ENCODE measurements at places on chromosomes 7 and 10.

DNA sequence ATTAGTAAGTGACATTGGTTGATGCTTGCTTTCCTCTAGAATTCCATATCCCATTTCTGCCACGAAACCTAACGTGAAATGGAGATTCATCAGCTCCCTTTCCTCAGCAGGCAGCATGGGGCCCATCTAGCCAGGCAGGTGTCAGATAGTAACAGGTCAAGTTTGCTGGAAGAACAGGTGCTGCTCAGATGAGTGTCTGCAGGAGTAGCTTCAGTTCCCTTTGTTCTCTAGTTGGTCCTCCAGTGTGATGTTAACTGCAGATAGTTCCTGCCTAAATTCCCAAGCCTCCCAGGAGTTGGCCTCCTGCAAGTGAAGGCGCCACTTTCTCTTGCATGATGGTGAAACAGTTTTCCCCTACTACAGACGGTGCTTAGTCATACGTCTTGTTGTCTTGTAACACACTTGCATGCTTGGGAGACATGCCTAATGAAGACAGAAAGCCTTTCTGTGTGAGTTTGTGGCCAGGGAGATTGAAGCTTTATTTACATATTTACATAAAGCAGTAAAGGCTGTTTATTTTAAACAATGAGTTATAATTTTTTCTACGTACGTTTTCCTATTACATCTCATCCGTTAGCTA is 175.4 kb downstream of the CHN2 start:
- DNase-seq, result no peak

GRCh38 chr10:74432841-74433594 is 282.0 kb downstream of the ADK start:
- no peak for DNase-seq

DNA sequence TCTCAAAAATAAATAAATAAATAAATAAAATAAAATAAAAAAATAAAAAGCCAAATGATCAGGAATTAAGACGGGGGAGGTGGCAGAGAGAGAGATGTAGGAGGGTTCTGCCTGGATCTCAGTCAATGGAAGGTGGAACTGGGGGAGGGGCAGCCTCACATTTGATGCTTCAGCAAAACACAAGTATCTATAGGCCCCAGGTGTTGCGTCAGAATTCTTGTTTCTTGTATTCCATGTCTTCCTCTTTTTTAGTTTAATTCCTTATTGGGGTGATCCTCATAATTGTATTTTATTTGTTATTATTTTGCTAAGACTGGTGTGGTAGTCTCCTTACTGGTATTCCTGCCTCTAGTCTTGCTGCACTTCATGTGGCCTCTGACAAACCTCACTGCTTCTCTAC is 41.4 kb upstream of the SMARCD3 start:
- DNase-seq, result no peak

DNA sequence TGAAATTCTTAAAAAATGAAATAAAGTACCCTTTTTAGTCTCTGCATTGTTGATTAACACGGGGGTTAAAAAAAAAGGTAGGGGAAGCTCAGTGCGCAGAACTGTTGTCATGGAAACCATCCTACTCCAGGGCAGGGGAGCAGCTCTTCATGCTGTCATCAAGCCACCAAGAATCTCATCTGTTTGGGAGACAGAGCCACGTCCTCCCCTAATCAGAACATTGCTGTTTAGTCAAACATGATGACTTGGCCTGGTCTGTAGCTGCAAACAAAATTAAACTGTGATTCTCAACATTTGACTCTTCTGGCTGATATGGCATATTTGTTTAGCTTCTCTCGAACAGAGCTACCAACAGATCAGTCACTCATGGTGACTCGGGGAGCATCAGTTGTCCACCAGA is 254.4 kb upstream of the KLF14 start:
- DNase-seq, result no peak

DNA sequence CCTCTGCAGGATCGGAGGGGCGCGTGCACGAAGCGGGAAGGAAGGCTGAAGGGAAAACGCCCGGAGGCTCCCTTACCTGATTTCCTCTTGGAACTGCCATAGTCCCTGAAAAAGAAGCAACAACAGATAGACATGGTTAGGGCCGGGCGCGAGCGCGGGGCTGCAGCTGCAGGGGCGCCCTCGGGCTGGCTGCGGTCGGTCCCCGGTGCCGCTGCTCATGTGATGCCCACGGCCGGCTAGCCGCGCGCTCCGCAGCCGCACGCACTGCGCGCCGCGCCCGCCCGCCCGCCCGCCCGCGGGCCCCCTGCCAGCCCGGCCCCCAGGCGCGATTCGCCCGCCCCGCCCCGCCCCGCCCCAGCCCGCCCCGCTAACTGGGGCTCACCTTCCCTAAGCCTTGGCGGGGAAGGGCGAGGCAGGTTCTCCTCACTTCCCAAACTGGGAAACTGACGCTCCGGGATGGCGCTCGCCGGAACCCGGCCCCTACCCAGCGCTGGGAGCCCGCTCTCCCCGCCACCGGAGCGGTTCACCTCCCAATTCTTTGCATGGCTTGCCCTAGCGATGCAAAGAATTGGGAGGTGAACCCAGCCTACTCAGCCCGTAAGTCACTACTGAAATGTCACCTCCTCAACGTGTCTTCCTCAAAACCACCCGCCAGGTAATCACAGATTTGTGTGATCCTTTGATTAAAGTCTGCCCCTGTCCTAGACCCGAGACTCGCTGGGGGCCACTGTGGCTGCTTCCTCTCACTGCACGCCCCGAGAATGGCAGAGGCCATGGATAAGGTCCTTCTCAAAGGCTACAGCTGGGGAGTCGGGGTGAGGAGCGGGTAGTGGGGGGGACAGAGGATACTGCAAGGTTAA is 162.2 kb downstream of the SH3PXD2A start:
- no peak for DNase-seq

GRCh38 chr7:291373-292092 is 1.6 kb downstream of the FOXL3 start:
- no peak for DNase-seq

DNA sequence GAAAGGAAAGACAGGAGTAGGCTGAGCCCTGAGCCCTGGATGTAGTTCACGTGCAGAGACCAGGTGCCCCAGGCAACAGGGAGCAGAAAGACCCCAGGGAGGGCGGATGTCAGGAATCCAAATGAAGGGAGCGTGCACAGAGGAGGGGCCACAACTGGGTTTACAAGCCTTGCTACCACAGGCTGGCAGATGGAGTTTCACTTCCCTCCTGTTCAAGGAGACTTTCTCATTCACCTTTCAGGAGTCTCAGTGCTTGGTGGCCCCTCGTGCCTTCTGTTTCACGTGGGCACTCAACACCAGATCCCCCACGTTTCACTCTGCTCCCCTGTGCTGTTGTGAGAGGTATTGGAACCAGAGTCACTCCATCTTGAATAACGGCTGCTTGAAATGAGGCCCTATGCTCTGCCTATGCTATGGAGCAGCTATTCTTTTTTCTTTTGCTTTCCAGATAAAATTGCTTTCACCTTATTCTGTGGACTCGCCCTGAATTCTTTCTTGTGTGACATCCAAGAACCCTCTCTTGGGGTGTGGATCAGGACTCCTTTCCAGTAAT is 601.4 kb upstream of the IGFBP3 start:
- DNase-seq, result no peak
